ENCODE measurements at places on chromosomes 16 and 17.
A peak's percentile ranks its signal among the peaks of the same experiment; 100 is the strongest.

- DNase-seq: peak; percentile 71
Measured at GRCh38 chr17:29568331-29569244, at the start of gene TP53I13. Gene TP53I13, plus strand, starts transcription at chr17:29568701. Its CDS starts 58 bp downstream, at chr17:29568759.

GRCh38 chr16:55116165-55116920, 185.7 kb downstream of the IRX5 start:
- no peak for DNase-seq

GRCh38 chr16:14658063-14658462, 25.3 kb downstream of the BFAR start:
- DNase-seq: no peak

- DNase-seq: no peak
Measured at GRCh38 chr16:11819798-11820197, 22.7 kb upstream of the ZC3H7A start.
